ENCODE measurements at places on chromosomes 5 and 9.

GRCh38 chr5:177369645-177370440, 12.1 kb downstream of the RGS14 start:
- DNase-seq = no peak

DNA sequence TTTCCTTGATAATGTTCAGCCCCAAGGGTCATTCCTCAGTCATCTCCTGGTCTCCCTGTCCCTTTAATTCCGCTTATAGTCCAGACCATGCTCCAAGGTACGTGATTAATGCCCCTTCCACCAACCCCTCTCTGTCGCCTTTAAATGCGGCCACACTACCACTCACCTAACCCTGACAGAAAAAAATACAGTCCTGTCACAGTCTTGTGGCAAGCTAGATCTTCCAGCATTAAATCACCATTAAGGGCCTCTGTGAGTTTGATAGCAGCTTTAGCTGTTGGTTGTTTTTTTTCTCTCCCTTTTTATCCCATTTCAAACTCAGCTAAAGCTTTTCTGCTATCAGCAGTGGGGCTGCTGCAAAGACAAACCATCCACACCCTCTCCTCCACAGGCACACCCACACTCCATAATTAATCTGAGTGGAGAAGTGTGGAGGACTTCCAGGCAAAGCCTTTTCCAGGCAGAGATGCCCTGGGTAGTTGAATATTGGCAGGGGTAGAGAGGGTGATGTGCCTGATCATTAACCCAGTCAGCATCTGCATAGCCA, 522.7 kb upstream of the CLINT1 start:
- DNase-seq = no peak

DNA sequence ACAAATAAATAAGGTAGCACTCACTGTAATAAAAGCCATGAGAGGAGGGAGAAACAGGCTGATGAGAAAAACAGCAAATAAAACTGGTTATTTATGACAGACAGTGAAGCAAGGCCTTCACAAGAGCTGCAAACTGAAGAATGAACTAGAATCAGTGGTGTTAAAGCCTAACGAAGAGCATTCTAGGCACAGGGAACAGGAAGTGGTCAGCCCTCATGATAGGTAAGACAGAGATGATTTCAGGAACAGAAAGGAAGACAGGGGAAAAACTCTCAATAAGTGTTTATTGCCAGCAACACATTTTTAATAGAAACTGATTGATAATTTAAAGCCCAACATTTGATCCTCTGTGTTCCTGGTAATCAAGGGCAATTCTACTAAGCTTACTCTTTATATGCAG, 124.5 kb downstream of the EDIL3 start:
- DNase-seq = no peak

DNA sequence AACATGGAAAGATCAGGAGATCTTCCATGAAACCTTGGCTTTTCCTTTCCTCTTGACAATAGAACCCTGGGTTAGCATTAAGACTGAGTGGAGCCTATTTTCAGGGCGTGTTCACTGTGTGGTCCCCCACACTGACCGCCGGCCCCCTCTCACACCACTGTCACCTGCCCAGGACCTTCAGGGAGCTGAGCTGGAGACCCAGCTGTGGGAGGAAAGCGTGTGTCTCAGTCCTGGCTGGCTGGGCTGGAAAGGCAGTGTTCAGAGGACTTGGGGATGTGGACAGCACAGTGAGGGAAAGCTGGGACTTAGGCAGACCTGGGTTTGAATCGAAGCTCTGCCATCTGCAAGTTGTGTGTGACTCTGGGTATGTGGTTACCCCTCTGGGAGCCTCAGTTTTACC, 268.1 kb downstream of the NSG2 start:
- DNase-seq = no peak

GRCh38 chr5:147017191-147017590, 138.6 kb upstream of the PPP2R2B start:
- DNase-seq = no peak

- no peak for DNase-seq
These were observed 166.4 kb upstream of the MVB12B start for GRCh38 chr9:126160067-126160853.

GRCh38 chr5:59285300-59286016, 608.1 kb downstream of the PDE4D start:
- no peak for DNase-seq

DNA sequence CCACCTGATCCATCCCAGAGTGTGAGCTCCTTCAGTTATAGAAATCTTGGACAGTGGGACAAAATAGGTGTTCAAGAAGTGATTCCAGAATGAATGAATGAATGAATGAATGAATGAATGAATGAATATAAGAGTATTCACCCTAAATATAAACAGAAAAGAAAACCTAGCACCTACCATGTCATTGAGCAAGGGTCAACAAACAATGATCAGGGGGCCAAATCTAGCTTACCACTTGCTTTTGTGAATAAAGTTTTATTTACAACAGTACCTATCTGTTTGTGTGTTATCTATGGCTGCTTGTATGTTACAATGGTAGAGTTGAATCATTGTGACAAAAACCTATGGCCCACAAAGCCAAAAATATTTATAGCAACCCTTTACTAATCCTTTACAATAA, 43.9 kb upstream of the CEP78 start:
- no peak for DNase-seq

DNA sequence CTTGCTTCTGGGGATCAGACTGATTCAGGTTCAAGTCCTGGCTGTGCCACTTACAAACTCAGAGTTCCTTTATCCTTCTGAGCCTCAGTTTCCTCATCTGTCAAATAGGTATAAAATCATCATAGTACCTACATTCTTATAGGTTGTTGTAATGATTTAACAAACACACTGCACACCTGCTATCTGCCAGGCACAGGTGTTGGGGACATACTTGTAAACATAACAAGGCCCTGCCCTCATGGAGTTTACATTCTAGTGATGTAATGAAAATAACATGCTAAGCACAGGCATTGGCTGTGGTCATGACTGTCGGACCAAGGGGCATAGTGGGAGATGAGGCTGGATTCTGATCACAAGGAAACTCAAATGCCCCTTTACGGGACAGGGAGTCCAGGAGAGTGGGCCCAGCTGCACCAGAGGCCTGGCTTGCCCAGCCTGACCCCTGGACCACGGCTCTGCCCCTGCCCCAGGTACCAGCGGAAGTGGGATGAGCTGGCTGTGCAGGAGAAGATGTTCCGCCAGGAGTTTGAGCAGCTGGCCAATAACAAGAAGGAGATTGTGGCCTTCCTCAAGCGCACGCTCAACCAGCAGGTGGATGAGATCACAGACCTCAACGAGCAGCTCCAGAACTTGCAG, 2.3 kb downstream of the CFAP157 start:
- DNase-seq = no peak

- DNase-seq = no peak
These were observed 23.2 kb upstream of the TMEM250 start for GRCh38 chr9:136141682-136142413.

- DNase-seq = no peak
These were observed 35.0 kb upstream of the PCSK5 start for GRCh38 chr9:75855509-75855908.

- DNase-seq = no peak
These were observed 559.5 kb upstream of the SGCD start for GRCh38 chr5:155767470-155767869.

GRCh38 chr5:5544094-5544663, 121.7 kb downstream of the ICE1 start:
- DNase-seq = no peak

DNA sequence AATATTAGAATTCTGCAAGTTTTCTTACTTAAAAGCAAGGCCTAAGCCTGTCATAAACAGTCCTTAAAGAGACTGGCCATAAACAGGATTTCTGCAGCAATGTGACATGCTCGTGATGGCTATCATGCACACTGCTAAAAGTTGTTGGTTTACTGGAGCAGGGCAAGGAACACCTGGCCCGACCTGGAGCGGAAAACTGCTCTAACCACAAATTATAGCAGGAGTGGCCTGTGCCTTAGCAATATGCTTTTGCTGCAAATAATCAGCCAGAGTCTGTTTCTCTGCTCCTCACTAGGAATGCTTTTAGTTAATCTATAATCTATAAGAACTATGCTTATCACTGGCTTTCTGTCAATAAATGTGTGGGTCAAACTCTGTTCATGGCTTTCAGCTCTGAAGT, 322.9 kb upstream of the RPS23 start:
- DNase-seq = no peak

GRCh38 chr9:30995956-30996738, 1388.3 kb upstream of the ACO1 start:
- no peak for DNase-seq

- DNase-seq = no peak
These were observed 520.3 kb downstream of the DTWD2 start for GRCh38 chr5:118468085-118468484.

- no peak for DNase-seq
These were observed 10.7 kb downstream of the SLC35A4 start for GRCh38 chr5:140575309-140575708.

- DNase-seq = no peak
These were observed 28.8 kb upstream of the CDC23 start for GRCh38 chr5:138241688-138242571.

Data from stimulated activated CD4-positive, alpha-beta T cell treated with anti-CD3 and anti-CD28 coated beads, Interleukin-12 subunit alpha, Interleukin-12 subunit beta, amount 100 ng/mL, for 4 hours (primary cell).